ENCODE measurements at places on chromosomes 1 and 21.

DNA sequence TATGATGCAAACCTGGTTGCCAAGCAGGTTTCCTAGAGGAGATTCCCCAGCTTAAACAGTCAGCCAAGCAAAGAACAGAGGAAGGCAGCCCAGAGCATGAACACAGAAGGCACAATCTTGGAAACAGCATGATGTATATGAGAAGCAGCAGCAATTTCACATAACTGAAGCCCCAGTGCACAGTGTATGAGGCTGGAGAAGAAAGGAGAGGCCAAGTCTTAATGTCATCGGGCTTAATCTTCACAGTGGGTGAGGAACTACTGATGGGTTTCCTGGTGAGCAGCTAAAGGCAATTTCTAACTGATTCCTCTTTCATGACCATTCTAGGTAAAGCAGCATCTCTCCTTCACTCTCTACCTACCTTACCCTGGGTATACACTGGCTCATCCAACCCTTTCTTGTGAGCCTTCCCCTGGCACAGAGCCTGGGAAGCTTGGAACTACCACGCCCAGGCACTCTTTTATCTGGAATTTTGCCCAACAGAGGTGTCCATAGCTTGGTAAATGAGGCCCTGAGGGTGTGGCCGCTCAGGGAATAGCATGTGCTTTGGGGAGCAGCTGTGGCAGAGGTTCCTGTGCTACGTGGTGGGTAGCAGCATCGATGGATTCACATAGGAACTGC is 22.0 kb downstream of the FYB2 start:
- no peak for DNase-seq

DNA sequence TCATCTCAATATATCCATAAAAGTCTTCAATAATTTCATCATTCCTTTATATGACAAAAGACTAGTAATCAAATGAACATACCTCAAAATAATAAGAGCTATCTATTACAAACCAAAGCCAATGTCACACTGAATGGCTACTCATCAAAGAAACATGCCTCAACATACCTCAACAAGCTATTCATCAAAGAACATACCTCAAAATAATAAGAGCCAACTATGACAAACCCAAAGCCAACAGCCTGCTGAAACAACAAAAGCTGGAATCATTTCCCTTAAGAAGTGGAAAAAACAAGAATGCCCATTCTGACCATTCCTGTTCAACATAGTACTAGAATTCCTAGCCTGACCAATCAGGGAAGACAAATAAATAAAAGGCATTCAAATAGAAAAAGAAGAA is 1373.7 kb downstream of the BRINP3 start:
- no peak for DNase-seq

- no peak for DNase-seq
Observed at GRCh38 chr1:206566999-206567398, 45.3 kb downstream of the EIF2D start.

DNA sequence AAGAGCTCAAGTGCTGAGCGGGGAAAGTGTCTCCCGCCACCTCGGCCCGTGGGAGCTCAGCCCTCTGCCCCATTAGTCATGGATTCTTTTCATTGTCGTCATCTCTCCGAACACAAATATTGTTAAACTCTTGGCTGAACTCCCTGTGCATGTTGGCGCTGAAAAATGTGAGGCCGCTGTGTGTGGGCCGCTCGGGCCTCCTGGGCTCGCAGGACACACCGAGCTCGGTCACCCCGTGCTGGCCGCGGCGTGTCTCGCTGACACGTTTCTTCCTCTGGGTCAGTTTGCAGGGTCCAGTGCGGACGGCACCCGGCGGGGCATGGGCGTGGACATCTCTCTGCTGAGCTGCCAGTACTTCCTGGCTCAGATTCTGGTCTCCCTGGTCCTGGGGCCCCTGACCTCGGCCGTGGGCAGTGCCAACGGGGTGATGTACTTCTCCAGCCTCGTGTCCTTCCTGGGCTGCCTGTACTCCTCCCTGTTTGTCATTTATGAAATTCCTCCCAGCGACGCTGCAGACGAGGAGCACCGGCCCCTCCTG is 25.6 kb downstream of the SLC45A1 start:
- no peak for DNase-seq

- no peak for DNase-seq
Observed at GRCh38 chr1:7376676-7377075, 394.4 kb upstream of the VAMP3 start.

- DNase-seq = no peak
Observed at GRCh38 chr1:153647346-153647714, 11.2 kb upstream of the SNAPIN start.

DNA sequence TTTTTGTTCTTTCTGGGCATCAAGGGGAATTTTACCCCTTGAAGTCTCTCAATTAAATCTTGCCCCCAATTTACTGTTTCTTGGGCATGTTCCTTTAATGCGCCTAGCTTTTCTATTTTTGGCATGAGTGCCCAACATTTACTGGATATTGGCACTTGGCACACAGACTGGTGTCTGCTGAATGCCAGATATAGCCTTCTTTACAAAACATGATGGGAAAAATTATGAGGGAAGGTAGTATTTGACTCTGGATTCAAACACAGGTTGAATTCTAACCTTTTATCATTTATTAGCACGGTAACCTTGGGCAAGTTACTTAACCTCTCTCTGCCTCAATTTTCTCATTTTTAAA is 88.3 kb upstream of the GPR52 start:
- DNase-seq = no peak

DNA sequence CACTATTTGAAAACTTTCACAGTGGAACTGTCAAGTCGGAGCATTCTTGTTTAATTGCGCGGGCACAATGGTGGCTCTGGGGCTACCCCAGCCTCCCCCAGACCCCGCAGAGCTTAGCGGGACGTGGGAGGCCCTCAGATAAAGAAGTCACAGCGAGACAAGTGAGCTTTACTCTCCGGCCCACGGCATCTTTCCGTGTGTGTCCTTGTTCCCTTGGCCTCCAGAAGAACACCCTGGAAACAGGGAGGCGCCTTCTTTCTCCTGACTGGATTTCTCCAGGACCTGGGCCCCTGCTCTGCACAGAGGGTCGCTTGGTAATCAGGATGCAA is 382.8 kb downstream of the RRAGC start:
- no peak for DNase-seq

DNA sequence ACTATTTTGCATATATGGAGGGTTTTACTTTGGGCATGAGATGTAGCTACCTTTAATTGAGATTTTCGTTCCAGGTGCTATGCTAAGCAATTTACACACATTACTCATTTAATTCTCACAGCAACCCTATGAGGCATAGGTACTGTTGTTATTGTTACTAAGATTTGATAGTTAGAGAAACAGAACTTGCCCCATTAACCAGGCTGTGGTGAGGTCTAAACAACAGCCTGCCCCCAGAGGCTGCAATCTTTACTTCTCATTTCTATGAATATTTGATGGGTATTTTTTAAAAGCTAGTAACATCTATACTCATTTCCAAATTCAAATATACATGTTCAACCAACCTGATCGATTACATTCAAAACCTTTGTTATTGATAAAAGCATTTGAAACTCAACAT is 155.6 kb downstream of the GALNT2 start:
- no peak for DNase-seq

GRCh38 chr1:41364442-41365319 is 3.4 kb downstream of the FOXO6 start:
- DNase-seq = no peak

DNA sequence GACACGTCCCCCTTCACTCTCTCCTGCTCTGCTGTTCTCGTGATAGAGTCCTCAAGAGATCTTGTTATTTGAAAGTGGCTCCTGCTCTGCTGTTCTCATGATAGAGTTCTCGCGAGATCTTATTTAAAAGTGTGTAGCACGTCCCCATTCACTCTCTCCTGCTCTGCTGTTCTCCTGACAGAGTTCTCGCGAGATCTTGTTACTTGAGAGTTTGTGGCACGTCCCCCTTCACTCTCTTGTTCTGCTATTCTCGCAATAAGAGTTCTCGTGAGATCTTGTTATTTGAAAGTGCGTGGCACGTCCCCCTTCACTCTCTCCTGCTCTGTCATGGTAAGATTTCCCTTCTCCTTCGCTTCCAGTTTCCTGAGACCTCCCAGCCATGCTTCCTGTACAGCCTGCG is 47.9 kb downstream of the SMYD3 start:
- DNase-seq = no peak

- DNase-seq = no peak
Observed at GRCh38 chr1:92980732-92981647, 19.7 kb upstream of the DIPK1A start.

Data from activated CD4-positive, alpha-beta T cell treated with anti-CD3 and anti-CD28 coated beads for 4 hours (primary cell).